Right forelimb (tissue), 1 donor: ENCODE measurements at places on chromosomes 3 and 15.

DNA sequence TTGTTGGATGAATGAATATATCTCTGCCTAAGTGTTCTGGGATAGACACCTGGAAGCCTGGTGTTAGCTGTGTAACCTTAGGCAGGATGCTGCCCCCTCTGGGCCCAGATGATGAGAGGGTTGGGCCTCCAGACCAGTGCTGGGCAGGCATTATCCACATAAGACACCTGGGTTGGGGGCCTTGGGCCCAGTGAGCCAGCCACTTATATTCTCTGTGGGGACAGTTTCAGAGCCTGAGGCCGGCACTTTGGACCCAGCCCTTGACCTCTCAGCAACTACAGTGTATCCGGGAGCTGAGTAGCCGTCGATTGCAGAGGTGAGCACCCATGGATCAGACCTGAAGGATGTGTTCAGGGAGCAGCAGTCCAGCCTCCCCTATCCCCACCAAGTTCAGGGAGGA is 2.2 kb downstream of the HEMK1 start:
- DNase-seq = no peak

DNA sequence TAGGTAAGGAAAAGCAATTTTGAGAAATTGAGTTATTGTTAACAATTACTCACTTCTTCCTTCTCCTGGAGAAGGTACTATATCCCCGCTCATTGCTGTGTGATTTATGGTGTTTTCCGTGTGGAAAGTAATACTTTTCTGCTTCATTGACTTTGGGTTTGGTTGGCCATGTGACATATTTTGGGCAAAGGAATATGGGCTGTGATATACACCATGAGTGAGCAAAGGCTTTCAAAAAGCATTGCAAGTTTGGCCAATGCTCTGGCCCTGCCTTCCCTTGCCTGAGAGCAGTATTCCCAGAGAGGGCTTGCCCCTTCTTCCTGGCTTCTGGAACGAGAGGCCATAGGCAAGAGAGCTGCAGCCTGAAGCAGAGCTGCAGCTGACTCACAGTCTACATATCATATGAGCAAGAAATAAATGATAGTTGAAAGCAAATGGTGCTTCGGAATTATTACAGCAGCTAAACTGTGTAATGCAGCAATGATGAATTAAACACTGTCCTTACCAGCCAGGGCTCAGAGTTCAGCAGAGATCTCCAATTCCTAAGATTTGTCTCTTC is 216.8 kb upstream of the CD96 start:
- DNase-seq = no peak

DNA sequence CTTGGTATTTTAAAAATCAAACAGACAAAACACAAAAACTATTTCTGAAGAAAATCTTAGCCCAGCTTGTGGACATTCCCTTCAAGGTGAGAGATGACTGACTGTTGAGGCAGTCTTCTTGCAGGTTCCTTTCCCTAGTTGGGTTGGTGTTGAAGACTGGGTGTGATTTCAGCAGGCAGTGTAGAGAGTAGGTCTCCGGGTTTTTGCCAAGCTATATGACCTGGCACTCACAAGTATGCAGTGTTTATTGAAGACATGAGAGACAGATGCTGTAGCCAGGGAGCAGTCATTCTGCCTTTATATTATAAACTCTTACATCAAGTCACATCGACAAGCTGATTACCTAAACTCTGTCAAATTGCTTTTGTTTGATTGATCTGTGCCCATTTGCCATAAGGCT is 17.5 kb downstream of the SENP8 start:
- DNase-seq = no peak

- no peak for DNase-seq
Measured at GRCh38 chr3:145578471-145578870, 582.5 kb downstream of the PLOD2 start.

GRCh38 chr3:89340408-89340807 is 233.0 kb downstream of the EPHA3 start:
- DNase-seq = no peak

GRCh38 chr3:65889707-65890099 is 149.0 kb downstream of the MAGI1 start:
- DNase-seq = no peak

DNA sequence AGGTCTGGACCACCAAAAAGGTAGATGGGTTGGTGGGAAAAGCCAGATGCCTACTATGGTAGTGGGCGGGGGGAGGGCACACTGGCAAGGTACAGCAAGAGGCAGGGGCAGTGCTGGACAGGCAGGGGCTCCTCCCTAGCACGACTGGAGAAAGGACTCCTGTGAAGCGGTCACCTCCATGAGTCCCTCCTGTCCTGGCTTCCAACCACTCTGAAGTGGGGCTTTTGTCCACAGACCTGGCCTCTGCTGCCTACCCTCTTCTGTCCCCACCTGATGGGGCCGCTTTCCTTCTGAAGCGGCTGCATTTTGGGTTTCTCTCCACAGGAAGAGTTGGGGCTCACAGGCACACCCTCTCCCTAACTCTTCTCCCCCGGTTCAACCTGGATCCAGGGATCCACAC is 2.7 kb upstream of the SPTBN5 start:
- no peak for DNase-seq

DNA sequence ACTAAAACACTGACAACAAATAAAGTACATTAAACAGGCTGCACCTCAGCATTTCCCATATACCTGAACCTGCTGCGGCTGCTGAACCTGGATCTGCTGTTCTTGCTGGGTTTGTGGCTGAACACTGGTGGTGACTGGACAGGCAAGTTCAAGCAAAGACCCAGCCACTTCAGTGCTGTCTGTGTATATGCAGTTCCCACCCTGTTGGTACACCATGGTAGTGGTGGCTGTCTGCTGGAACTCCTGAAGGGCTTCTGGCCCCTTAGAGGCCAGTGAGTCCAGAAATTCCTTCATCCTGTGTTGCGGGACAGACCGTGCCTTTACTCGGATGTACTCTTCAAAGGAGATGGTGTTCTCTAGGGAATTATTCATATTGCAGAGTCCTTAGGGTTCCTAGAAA is 17.2 kb downstream of the QRICH1 start:
- no peak for DNase-seq

GRCh38 chr3:159417761-159418160 is 570.9 kb upstream of the IL12A start:
- no peak for DNase-seq

GRCh38 chr3:58082047-58082446 is 73.8 kb downstream of the FLNB start:
- DNase-seq = no peak

DNA sequence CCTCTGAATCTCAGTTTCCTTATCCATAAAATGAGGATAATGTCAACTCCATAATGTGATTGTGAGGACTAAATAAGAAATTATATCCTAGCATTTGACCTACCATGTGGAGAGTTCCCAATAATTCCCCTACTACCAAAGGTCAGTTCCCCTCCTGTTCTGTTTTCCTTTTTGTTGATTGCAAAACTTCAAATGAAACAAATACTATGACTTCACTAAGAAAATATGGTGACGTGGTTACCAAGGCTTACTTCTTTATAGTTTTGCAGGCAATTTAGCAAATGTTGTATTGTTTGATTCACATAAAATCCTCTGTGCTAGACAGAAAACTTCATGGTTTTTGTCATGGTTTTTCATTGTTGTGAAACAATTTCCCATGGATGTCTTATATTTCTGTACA is 153.8 kb upstream of the RORA start:
- no peak for DNase-seq

- DNase-seq = no peak
Measured at GRCh38 chr15:38048001-38048455, 113.6 kb downstream of the TMCO5A start.

GRCh38 chr3:193240850-193241706 is at the start of gene PLAAT1:
PLAAT1 (plus strand) TSS chr3:193241222; CDS start chr3:193255651, 14,429 bp downstream.
- peak; percentile 84 for DNase-seq

DNA sequence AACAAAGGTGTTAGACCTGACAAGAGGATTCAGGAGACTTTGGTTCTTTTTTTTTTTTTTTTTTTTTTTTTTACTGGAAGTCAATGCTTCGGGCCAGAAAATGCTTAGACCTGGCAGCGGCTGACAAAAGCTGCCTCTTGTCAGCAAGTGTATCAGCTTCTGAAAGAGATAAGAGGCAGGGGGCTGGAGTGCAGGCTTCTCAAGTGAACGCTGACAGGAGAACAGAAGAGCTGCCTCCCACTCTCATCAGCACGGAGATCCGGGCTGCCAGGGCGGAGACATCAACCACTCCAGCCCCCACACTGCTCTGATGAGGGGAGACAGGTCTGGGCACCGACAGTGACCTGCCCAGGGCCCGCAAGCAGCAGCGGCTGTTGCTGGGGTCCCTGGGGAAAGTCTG is 9.4 kb upstream of the SCN5A start:
- DNase-seq = no peak

DNA sequence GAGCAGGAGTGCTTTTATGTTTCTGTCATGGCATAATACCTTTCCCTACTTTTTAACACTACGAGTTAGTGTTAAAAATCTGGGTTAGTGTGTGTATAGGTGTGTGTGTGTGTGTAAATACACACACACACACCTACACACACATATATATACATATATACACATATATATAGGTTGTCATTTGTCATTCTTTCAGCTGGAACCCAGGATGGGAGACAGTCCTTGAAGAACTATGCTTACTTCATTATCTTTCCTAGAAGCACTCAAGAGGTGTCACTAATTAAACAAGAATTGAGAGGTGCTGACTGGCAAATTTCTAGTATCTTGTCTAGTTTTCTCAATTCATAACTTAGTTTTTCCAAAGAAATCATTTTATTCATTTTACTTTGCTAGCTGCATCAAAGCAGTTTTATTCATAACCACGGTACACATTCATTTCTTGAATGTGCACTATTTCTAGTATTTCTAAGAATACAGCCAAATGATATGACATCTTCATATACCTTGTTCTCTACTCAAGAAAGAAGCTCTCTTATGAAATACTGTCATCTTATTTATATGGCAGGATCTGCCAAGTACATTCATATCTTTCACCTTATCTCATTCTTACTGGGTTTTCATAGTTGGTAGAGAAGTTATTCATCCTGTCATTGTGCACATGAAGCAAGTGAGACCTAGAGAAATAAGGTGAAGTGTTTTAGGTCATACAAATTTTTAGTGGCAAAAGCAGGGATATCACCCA is 46.6 kb downstream of the ISL2 start:
- DNase-seq = no peak

DNA sequence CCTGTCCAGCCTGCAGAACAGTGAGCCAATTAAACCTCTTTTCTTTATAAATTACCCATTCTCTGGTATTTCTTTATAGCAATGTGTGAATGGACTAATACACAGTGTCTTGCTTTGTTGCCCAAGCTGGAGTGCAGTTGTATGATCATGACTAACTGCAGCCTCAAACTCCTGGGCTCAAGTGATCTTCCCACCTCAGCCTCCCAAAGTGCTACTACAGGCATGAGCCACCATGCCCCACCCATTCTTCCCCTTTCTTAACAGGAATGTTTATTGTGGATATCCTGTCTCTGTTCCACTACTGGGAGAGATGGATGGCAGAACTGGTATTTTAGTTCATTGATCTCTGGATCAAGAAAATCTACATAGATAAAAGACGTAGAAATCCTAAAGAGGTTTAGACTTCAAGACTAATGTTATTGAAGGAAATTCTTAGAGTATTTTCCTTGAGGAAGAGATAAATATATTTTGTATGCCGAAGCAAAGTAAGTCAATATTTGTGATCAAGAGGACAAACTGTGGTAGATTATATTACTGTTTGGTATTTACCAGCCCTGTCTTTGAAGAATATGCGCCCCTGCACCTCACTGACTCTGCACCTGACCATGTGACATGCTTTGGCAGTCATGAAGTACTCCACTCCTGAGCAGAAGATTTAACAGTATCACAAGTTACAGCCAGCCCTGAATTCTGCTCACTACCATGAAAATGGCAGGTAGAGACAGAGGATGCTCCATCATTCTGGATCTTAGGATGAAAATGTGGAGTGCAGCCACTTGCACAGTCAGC is 42.9 kb downstream of the UACA start:
- no peak for DNase-seq

- DNase-seq = no peak
Measured at GRCh38 chr3:113783463-113783862, 36.6 kb downstream of the ATP6V1A start.

DNA sequence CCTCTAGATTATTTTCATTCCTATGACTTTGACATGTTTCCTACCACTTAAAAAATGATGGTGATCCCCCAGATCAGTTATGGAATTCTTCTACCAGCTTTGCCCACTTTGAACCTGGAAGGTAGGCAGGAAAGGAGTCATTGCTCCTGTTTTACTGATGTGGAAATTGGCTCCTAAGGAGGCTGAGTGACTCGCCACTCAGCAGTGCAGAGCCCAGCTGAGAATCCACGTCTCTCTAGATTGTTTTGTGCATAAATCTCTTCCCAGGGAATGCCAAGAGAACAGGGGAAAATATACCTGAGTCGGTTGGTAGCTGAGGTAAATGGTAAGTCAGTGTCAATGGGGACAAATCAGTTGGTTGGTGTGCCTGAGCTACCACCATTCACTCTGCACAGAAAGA is 4.7 kb downstream of the LTF start:
- no peak for DNase-seq

GRCh38 chr15:80123034-80123433 is 29.8 kb upstream of the FAH start:
- DNase-seq = no peak

GRCh38 chr3:28835751-28836150 is 445.1 kb upstream of the RBMS3 start:
- DNase-seq = peak; percentile 54

DNA sequence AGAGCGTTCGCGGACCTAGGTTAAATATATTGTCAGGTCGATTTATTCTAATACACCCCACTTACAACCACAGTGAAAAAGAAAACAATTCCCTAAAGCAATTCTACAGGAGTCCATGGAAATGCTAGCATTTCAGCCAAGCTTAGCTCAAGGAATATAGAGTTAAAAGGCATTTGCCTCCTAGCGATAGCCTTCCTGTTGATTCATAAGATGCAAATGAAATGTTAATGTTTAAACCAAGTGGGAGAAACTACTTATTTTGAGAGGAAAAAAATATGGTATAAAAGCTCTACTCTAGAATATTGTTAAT is 1.7 kb upstream of the ALCAM start:
- no peak for DNase-seq

- no peak for DNase-seq
Measured at GRCh38 chr3:151321526-151321925, 4.9 kb upstream of the GPR87 start.

- DNase-seq = no peak
Measured at GRCh38 chr15:71434774-71435173, 319.5 kb downstream of the THSD4 start.

- no peak for DNase-seq
Measured at GRCh38 chr3:50168388-50168787, 13.3 kb downstream of the SEMA3F start.

DNA sequence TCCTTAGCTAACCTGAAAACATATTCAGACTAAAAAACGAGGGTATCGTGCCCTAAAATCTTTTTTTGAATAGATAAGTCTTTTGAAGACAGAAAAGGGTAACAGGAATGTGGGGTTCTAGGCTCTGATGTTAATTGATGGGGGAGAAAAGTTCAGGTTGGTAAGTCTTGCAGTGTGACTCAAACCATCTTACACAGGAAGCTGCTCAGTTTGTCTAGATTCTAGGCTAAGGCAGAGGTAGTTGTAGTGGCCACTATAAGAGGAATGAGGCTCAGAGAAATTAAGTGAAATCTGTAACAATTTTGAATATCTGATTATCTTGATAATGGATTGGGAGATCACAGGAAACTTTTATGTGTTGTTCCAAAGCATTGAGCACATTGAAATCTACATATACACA is 267.9 kb downstream of the PDCD6IP start:
- no peak for DNase-seq
